ENCODE measurements at places on chromosomes 2 and 18.

DNA sequence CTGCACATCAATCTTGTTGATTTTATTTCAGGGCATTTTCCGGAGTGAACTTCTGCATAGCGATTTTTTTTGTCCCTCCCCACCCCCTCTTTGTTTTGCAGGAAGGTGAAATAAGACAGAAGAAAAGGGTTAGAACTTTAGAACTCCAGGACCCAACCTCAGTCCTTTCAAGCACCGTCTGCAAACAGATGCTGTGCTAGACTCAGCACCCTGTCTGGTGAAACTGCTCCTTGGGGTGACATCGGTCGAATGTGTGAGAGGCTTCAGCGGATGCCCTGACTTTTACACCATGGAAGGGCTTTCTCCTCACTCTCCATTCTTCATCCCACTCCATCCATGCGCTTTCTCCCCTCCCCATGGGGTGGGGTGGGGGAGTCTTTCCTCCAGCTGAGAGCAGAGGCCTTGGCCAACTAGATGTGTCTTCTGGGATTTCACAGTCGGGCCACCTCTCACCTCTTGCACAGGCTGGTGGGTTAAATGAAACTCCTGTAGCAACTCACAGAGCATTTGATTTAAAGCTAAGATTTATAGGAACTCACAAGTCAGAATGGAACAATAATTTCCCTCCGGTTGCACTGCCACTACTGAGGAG lies 43.3 kb upstream of the EDAR start:
- no peak for DNase-seq

- DNase-seq, result no peak
These were observed 14.6 kb downstream of the CCNYL1 start for GRCh38 chr2:207725873-207726578.

GRCh38 chr2:14123436-14124103 lies 508.9 kb upstream of the LRATD1 start:
- DNase-seq, result no peak

GRCh38 chr2:15890936-15891905 lies 49.1 kb upstream of the MYCN start:
- no peak for DNase-seq

GRCh38 chr2:221077251-221077650 lies 494.9 kb downstream of the EPHA4 start:
- DNase-seq, result peak; percentile 98

- no peak for DNase-seq
These were observed 28.2 kb downstream of the SERTAD2 start for GRCh38 chr2:64625299-64626145.

- no peak for DNase-seq
These were observed 178.5 kb downstream of the PDE1A start for GRCh38 chr2:182248362-182248761.

- DNase-seq, result no peak
These were observed 31.5 kb downstream of the TRABD2A start for GRCh38 chr2:84849271-84849952.

- DNase-seq, result no peak
These were observed 458.6 kb upstream of the CDH2 start for GRCh38 chr18:28635530-28635929.

GRCh38 chr2:239181074-239181902 lies 219.5 kb downstream of the HDAC4 start:
- DNase-seq, result no peak

DNA sequence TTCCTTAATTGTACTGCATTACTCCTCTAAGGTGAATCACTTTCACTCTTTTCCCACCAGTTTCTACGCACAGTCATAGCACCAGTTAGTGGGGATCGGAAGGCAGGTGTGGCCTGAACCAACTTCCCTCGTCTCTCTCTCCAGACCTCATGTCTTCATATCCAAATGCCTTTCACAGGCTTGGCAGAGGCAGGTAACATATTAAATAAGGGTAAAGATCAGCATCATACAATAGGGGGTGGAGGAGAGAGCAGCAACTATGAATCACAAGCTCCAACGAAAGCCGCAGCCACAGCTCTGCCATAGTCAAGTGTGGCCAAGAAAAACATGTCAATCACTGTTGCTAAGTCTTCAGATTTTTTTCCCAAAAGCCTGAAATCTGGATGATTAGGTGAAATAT lies 40.3 kb downstream of the AP1S3 start:
- DNase-seq, result no peak

DNA sequence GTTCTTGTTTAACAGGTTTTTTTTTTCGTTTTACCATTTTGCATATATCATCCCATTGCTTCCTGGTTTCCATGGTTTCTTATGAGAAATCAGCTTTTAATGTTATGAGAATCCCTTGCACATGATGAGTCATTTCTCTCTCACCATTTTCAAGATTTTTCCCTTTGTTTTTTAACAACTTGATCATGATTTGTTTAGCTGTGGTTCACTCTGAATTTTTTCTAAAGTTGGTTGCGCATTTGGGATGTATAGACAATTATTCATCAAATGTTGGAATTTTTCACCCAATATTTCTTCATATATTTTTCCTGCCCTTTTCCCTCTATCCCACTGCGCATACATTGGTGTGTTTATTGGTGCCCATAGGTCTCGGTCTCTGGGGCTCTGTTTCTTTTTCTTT lies 42.4 kb upstream of the BIN1 start:
- no peak for DNase-seq

GRCh38 chr18:11467611-11468010 lies 141.8 kb upstream of the SLC35G4 start:
- DNase-seq, result no peak

DNA sequence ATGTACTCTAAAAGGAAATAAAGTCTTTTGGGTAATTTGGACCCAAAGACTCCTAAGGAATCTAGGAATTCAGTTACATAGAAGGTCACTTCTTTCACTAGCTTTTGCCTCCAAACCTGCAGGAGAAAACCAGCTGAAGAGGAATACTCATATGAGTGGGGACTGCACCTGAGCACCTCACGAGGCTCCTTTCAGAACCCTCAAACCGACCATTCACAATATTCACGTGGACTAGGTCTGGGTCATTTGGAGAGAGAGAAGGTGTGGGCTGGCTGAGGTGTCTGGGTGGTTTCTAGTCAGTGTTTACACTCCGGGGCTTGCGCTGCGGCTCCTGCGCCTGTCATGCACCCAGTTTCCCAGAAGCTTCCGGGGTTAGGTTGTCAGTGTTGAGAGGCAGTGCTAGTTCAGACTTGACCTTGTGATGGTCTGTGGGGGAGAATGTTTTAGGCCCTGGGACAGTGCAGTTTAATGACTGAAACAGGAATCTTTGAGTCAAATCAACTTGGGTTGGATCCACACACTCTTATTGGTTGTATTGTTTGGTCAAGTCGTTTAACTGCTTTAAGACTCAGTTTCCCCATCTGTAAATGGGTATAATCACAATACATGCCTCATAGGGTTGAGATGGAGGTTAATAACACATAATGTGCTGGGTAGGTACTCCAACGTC lies 78.4 kb downstream of the LIMS1 start:
- DNase-seq, result no peak

DNA sequence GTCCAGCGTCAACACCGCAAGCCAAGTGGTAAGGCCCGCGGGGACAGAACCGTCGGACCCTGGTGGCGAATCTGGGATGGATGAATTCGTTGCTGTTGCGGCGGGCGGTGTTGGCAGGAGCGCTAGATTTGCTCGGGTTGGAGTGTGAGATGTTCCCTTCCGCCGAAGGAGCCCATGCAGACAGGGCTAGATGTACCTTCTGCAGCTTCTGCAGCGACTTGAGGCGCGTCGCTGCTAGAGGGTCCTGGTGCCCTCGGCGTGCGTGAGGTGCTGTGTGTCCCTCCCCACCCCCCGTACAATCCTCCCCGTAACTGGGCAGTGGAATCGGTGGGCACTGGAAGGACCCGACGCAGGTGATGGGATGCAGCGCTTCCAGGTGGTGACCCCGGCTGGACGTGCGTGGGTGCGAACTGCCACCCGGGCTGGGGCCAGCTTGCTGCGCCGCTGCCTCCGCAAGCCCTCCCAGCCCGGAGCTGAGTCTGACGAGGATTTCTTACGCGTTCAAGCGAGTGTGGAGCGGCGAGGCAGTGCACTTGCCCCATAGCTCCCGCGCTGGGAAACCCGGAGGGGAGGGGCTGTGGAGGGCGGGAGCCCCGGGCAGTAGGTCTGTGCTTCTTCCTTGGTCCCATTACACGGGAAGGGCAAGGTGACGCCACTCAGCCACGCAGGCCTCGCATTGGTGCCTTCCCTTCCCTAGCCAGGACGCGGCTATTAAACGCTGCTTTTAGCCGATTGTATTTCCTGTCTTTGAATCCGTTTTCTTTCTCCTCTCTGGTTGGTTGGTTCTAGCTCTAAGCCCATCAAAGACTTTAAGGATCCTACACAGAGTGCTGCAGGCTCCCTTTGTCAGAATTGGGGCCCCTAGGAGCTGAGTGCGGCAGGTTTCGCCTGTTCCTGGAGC lies 34.2 kb downstream of the CHRNA1 start:
- no peak for DNase-seq

GRCh38 chr2:53787614-53788289 lies 908 bp downstream of the ERLEC1 start:
- no peak for DNase-seq

DNA sequence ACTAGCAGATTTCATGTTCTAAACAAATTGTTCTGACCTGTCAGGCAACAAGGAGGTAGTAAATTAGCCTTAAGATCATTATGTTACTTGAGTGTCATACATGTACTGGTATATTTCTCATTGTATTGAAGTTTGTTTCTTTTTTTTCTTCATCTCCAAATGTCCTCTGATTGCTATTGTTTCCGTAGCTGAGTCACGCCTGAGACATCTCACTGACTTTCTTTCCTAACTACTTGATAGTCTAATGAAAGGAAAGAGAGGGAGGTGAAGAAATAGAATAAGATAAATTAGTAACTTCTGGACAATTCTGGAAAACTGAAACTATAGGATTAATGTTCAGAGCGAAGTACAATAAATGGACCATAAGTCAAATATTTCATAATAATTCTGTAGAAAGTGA lies 1049.9 kb downstream of the TSN start:
- no peak for DNase-seq

All from C1 segment of cervical spinal cord (tissue), 14 donors.